ENCODE measurements at places on chromosomes 1 and 21.

- no peak for DNase-seq
These were observed 1193.4 kb downstream of the NCAM2 start for GRCh38 chr21:22191581-22191980.

- DNase-seq: no peak
These were observed 227.4 kb downstream of the SDCCAG8 start for GRCh38 chr1:243483071-243483771.

DNA sequence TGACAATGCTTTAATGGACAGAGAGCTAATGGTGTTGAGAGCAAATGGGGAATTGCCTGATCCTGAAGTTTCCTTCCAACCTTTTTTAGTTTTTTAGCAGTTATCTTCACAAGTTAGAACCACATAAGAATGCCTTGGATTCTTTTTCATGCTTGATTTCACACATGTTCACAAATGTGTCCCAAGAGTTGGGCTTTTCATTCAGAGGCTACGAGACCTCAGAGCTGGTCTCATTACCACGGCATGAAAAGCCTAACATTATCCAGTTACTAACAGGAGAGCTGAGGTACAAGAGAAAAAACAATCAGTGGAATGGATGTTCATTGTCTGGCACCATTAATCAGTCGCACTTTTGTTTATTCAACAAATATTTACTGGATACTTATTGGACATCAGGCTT is 340.6 kb downstream of the ZNF326 start:
- DNase-seq: no peak

- no peak for DNase-seq
These were observed 42.5 kb downstream of the ETS2 start for GRCh38 chr21:38848187-38848609.

DNA sequence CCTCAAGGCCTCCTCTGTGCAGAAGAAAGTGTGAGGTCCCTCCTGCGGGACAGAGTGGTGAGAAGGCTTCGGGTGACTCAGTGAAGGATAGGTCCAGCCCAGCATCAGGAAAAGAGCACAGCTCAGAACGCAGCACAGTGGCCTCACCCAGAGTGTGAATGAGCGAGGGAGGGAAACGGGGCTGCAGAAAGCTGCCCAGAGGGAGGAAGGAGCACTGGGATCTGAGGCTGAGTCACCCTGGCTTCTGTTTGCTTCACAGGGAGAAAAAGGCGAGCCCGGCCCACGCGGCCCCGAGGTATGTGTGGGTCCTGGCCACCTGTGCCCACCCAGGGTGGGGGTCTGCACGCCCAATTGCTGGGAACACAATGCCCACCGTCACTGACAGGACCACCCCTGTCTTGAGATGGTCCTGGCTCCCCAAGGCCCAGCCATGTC is 24.3 kb downstream of the COL6A2 start:
- no peak for DNase-seq

GRCh38 chr1:234666761-234667160 is 56.8 kb upstream of the IRF2BP2 start:
- no peak for DNase-seq

- DNase-seq: no peak
These were observed 82.8 kb downstream of the AXDND1 start for GRCh38 chr1:179448437-179449149.

DNA sequence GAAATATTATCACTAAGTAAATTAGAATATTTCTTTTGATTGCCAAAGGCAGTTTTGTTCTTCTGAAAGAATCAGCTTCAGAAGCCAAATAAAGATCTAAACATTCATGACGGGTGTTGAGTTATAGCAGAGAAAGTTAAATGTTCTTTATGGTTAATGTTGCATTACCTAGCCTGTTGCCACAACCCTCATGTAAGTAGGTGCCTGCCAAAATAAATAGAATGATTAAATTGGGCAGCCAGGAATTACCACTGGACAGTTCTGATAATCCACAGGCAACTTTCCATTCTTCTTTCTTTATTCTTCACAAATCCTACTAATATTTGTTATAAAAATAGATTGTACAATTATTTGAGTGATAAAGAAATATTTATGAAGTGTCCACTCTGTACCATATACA is 217.9 kb upstream of the NRIP1 start:
- DNase-seq: no peak

GRCh38 chr1:21857142-21857839 is 45.2 kb downstream of the LDLRAD2 start:
- no peak for DNase-seq
